Stimulated activated CD4-positive, alpha-beta T cell treated with anti-CD3 and anti-CD28 coated beads, Interleukin-15, amount 100 ng/mL, for 1 hour (primary cell): ENCODE measurements at places on chromosomes 5 and 9.

DNA sequence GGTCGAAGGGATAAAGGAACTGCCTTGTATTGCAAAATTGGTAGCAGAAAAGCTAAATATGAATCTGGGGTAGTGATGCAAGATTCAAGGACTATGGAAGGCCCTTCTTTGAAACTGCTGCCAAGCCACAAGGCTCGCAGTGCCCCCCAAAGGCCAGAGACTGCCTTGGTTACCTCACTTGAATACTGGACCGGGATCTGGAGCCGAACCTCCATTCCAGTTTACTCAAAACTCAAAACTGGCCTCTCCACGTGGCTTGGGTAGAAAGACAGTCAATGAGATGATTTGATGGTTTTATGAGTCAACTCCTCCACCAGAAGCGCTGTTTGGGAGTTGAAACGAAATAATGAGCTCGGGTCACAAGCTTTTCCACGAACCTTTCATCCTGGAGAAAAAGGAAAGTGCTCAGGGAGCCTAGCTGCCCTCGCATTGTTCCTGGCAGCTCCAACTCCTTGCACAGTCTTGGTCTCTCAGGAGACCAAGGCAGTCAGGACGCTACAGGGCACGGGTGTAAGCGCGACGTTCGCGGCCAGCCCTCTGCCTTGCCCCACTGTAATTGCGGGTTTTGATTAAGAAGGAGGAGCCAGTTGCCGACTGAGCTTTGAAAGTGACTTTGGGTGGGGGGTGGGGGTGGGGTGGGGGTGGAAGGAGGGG, 2.8 kb downstream of the ST8SIA4 start:
- no peak for DNase-seq

DNA sequence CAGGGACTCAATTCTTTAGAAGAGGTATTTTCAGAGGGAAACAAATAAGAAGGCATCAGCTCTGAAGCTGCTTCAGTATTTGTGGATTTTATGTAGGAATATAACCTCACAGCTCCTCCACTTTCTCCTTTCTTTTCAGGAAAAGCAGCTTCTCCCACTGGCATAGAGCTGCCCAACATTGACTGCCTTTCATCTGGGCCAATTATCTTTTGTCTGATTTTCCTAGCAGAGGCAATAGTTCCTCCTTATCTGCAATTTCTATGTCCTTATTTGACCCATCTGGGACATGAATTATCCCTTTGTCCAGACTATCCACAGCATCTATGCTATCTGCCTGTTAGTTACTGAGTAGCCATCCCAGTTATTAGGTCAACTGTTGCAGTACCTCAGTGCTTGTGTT, 1671.2 kb upstream of the ACO1 start:
- no peak for DNase-seq

GRCh38 chr9:108994695-108995094, 18.6 kb downstream of the CTNNAL1 start:
- DNase-seq, result no peak

- DNase-seq, result no peak
Observed at GRCh38 chr9:83005361-83005760, 57.6 kb downstream of the RASEF start.

DNA sequence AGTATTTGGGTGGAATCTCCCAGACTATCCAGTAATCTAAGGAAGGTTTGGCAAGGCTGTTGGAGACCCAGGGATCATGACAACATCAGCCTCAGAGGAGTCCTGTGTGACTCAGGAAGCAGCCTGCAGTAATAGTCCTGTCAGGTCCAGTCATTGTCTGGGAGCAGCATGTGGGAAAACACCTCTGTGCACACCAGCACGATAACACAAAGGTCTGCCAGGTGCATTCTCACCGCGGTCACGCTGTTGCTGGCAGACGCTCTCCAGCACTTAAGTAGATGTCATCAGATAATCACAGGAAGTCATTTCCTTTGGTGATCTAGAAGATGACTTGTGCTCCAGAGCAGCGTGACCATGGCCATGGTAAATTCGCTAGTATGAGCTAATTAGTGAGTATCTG, 99.2 kb upstream of the IQGAP2 start:
- no peak for DNase-seq

GRCh38 chr5:142507531-142508372, 178.1 kb downstream of the FGF1 start:
- no peak for DNase-seq

- DNase-seq, result no peak
Observed at GRCh38 chr9:94919376-94920098, 193.0 kb downstream of the AOPEP start.
